ENCODE measurements at places on chromosomes 2 and 18.

DNA sequence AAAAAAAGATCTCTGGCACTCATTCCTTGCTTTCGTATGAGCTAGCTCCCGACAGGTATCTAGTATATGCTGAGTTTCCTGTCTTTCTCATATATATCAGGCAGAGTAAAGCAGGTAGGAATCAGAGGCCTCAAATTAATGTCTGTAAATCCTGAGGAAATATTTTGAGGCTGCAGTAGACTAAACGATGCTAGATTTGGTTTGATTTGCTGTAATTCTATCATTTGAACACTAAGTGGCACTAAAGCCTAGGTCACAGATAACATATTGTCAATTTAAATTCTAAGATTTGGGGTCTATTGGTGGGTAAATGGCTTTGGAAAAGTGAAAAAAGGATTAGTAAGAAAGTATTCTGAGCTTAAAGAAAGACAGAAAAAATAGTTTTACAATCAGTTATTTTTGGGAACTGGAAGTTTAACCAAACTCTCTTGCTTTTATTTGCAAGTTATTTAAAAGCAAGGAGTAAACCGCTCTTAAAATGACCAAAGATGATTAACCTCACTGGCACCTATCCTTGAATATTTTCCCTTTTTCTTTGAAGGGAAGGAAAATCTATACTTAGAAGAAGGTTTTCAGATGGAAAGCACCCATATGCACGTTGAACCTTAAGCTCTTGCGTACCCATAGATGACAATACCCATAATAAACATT, 37.6 kb upstream of the SLC4A10 start:
- no peak for DNase-seq

DNA sequence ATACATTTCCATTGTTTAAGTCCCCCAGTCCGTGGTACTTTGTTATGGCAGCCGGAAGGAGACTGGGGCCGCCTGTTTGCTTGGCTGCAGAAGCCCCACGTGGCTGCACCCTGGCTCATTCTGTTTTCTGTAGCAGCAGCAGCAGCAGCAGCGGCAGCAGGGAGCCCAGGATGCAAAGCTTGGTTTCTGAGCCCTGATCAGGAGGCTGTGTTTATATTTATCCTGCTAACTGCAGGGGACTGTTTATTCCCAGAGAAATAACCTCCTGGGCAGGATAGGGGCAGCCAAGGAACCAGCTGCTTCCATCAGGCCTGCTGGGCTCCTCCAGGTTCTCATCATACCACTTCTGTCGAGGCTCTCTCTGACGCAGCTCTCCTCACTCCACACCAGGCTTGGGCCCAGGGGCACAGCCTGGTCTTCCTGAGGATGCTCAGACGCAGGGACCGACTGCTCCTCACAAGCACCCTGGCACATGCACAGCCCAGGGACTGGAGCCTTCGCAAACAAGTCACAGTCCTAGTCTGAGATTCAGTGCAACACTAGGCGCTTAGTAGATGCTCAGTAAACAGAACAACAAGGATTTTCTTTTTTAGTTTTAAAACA, 139.0 kb downstream of the MSH2 start:
- DNase-seq = no peak

GRCh38 chr2:152432206-152432653, 97.3 kb downstream of the FMNL2 start:
- no peak for DNase-seq

- DNase-seq = no peak
Observed at GRCh38 chr2:191012845-191013681, 908 bp downstream of the STAT1 start.

Data from activated naive CD4-positive, alpha-beta T cell treated with anti-CD3 and anti-CD28 coated beads, Interleukin-2, amount 10 ng/mL, durations not matched to agents 7 days and 5 days (primary cell).